Stimulated activated memory B cell treated with anti-CD40 and anti-IgM and Interleukin-4, amounts not matched to agents 10 μg/mL and 1 μg/mL and 100 μg/mL, for 72 hours (primary cell): ENCODE measurements at places on chromosomes 11 and 22.

GRCh38 chr11:69116671-69117070 lies 39.1 kb upstream of the SMIM38 start:
- no peak for ATAC-seq

GRCh38 chr11:128689591-128689947 lies 4.3 kb upstream of the FLI1 start:
- no peak for ATAC-seq

- ATAC-seq: no peak
Observed at GRCh38 chr22:31825513-31825912, 71.7 kb downstream of the DEPDC5 start.

- no peak for ATAC-seq
Observed at GRCh38 chr11:45071232-45071631, 75.2 kb upstream of the PRDM11 start.

GRCh38 chr11:81211050-81211449 lies 1522.6 kb downstream of the FAM181B start:
- no peak for ATAC-seq

DNA sequence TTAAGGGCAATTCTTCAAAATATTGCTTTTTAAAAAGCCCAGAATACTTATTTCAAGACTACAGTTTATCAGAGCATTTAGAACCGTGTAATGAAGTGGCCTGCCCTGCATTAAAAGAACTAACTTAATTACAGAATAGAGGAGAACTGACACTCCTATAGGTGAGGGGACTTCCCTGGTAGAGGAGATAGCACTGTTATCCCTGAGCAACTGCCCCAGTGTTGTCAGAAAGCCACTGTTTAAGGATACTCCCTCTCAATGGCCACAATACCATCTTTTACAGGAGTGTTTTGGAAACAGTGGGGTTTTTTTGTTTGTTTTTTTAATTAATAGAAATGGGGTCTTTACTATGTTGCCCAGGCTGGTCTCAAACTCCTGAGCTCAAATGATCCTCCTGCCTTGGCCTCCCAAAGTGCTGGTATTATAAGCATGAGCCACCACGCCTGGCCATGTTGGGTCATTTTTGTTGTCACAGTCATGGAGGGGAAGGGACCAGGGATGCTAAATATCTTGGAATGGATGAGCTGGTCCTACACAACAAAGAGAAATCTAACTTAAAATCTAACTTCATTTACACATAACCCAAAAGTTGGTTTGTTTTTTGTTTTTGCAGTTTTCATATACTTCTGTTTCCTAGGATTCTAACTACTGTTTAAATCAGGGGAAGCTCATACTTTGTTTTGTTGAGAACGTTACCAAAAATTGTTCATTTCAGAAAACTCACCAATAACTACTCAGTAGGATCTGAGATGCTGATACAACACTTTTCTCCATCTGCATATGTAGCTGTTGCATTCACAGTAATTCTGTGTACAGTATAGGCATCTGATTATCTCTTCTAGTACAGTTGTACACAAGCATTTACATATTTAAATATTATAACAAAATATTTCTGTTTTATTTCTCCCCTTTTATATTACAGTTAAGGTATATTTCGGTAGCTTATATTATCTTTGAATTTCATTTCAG lies 8.1 kb downstream of the RPL27A start:
- no peak for ATAC-seq

GRCh38 chr11:78370406-78371172 lies 47.0 kb downstream of the GAB2 start:
- no peak for ATAC-seq

GRCh38 chr22:36369004-36369921 lies 18.5 kb downstream of the MYH9 start:
- no peak for ATAC-seq

DNA sequence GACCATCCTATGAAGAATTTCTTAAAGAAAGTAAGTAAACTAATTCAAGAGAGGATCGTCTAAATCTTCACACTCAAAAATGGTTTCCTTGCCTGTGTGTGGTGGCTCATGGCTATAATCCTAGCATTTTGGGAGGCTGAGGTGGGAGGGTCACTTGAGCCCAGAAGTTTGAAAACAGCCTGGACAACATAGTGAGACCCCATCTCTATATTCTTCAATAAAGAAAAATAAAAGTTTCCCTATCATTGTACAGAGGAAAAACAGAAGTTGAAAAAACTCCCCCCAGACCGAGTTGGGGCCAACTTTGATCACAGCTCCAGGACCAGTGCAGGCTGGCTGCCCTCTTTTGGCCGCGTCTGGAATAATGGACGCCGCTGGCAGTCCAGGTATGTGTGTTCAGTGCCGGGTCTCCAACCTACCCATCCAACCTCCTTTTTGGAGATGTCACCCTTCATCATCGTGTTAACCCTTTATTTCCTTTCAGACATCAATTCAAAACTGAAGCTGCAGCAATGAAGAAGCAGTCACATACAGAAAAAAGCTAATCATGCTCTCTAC lies 3.0 kb downstream of the RPS25 start:
- ATAC-seq: no peak

GRCh38 chr11:121634889-121635288 lies 182.1 kb upstream of the SORL1-AS1 start:
- ATAC-seq: no peak
